ENCODE measurements at places on chromosomes 11 and 22. TPM values are rescaled to one million over a fixed set of nuclear protein-coding genes. Genes with fewer than 3 reads are reported as not detected.

Gene ROBO3
- total RNA-seq, result 21.5 TPM

Gene OSBPL5
- total RNA-seq, result 41.8 TPM

Gene CPT1B
- total RNA-seq, result 20.6 TPM

Gene NOX4
- 42.1 TPM for total RNA-seq

Gene KCNK7
- 0.35 TPM for total RNA-seq

Gene TRIM6
- 19.2 TPM for total RNA-seq

Gene APOL1
- total RNA-seq, result 12.3 TPM

Gene MMP11
- total RNA-seq, result 36.6 TPM

Gene FOLR2
- 23.8 TPM for total RNA-seq

Gene MRGPRX3
- total RNA-seq, result not detected

Gene NRGN
- total RNA-seq, result 4.1 TPM

Gene OR5AK2
- total RNA-seq, result not detected

Gene CFAP300
- total RNA-seq, result 1.9 TPM

Gene OR10A2
- total RNA-seq, result not detected

Gene DEFB131B
- total RNA-seq, result not detected

Gene OR52N4
- total RNA-seq, result not detected

Gene ZC3H12C
- total RNA-seq, result 10.7 TPM

Gene C11orf97
- 0.53 TPM for total RNA-seq
